Fibroblast of lung (primary cell): ENCODE measurements at places on chromosomes 7 and 10. TPM values are rescaled to one million over a fixed set of nuclear protein-coding genes. Genes with fewer than 3 reads are reported as not detected.

TMEM213 gene
- not detected in 2 replicates for total RNA-seq

TRIM74 gene
- total RNA-seq: not detected in 2 replicates

LRRD1 gene
- total RNA-seq: under 0.01 and 0.17 TPM in 2 replicates

TMEM176B gene
- 26.8 and 95.3 TPM in 2 replicates for total RNA-seq

LIPK gene
- not detected in 2 replicates for total RNA-seq

EVX1 gene
- total RNA-seq: not detected in 2 replicates

EMX2 gene
- total RNA-seq: not detected in 2 replicates

EPDR1 gene
- 43.4 and 59.6 TPM in 2 replicates for total RNA-seq

ITGB1 gene
- total RNA-seq: 2,456 and 2,693 TPM in 2 replicates

GIMAP7 gene
- not detected in 2 replicates for total RNA-seq

DNA sequence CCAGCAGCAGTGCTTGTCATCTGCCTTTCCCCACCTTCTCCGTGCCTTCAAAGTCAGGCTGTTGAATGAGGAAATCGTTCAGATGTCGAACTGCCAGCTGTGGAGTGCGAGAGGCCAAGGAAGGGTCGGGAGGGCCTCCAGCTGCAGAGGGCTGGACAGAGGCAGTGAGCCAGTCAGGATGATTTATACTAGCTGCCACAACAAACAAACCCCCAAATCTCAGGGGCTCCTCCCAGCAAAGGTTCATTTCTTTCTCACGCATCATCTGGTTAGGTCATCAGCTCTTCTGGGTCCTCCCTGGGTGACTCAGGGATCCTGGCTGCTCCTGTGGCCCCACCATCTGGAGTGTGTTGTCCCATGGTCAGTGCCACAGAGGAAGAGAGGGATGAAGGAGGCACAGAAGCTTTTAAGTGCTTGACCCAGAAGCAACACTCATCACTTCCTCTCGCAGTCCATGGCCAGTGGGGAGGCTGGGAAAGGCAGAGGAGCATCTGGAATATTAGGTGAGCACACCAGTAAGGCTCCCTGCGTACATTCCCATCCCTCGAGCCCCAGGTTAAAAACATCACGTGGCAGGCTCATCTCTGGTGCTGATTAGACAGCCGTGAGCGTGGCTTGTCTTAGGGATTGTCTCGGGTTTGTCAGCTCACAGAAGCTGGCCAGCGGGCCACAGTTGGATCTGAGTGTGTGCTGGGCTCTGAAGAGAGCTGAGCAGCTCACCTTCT, 140.7 kb downstream of the RGS10 start:
- H3K27me3 ChIP-seq: no peaks in the 10 kb centered on the region
- H3K36me3 ChIP-seq: peaks cover 11% of the 10 kb centered on the region
- peak overlapping the region; percentile 89 for H3K27ac ChIP-seq
- DNase-seq: peak; percentile 99

DNA sequence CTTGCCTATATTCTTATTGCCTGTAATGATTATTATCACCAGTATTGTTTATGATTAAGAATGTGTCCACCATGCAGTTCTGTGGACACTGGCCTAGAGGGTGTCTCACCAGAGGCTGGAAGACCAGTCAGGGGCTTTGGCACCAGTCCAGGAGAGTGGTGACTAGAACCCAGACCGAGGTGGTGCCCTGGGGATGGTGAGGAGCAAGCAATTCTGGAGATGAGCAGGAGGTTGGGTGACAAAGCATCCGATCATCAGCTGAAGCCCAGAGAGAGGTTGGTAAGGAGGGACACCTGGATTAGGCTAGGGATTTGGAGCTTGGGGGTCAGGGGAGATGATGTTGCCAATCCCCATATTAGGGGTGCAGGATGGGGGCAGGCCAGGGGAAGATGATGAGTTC, 124.4 kb downstream of the EMX2 start:
- no peak for DNase-seq
- no peaks in the 10 kb centered on the region for H3K36me3 ChIP-seq
- no peak overlapping the region for H3K27ac ChIP-seq
- no peak overlapping the region for H3K4me3 ChIP-seq
- no peaks in the 10 kb centered on the region for H3K27me3 ChIP-seq

DNA sequence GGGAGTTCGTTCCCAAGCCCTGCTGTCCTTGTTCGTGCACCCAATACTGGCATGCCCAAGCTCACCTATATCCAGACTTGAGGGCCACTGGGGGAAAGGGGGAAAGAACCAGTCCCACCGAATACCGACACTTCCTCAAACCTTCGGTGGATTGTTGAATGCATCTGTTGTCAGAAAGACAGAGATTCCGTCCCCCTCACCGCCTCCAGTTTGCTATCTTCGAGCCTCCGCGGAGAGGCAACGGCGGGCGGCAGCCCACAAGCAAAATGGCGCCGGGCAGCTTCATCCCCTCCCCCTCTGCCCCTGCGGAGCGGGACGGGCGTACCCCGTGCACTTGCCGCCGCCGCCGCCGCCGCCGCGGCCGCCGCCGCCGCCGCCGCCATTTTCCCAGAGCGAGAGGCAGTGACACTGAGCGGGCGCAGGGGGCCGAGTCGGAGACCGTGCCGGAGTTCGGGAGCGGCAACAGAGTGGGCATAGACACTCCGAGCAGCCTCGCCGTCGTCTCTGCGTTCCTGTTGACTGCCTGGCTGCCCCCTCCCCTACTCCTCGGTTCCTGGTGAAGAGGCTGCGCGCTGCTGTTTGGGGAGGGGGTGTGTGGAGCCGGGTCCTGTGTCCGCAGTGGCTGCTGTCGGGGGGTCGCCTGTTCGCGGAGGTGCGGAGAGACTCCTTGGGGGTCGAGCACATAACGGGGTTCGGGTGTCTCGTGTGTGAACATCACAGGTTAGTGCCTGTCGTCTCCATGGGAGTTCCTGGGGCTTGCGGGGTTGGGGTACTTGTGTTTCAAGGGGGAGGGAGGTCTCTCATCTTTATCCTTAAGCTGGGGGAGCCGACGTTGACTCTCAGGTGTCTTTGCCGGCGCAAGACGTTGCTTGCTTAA, at the start of gene KMT2E:
Gene KMT2E (plus strand): TSS at position 390 of the 877 bp plus-strand sequence. CDS start 26,748 bp downstream, outside the sequence.
- H3K27ac ChIP-seq: peak within 1 kb of the TSS; percentile 100
- H3K4me3 ChIP-seq: peak within 1 kb of the TSS; percentile 100
- no peaks in the 10 kb centered on the region for H3K27me3 ChIP-seq
- H3K36me3 ChIP-seq: no peaks in the 10 kb centered on the region

GRCh38 chr10:114026189-114027040, 17.3 kb upstream of the ADRB1 start:
- H3K27ac ChIP-seq: no peak overlapping the region
- H3K4me1 ChIP-seq: no peaks in the 10 kb centered on the region
- no peaks in the 10 kb centered on the region for H3K36me3 ChIP-seq
- no peaks in the 10 kb centered on the region for H3K27me3 ChIP-seq
- no peak overlapping the region for H3K4me3 ChIP-seq

DNA sequence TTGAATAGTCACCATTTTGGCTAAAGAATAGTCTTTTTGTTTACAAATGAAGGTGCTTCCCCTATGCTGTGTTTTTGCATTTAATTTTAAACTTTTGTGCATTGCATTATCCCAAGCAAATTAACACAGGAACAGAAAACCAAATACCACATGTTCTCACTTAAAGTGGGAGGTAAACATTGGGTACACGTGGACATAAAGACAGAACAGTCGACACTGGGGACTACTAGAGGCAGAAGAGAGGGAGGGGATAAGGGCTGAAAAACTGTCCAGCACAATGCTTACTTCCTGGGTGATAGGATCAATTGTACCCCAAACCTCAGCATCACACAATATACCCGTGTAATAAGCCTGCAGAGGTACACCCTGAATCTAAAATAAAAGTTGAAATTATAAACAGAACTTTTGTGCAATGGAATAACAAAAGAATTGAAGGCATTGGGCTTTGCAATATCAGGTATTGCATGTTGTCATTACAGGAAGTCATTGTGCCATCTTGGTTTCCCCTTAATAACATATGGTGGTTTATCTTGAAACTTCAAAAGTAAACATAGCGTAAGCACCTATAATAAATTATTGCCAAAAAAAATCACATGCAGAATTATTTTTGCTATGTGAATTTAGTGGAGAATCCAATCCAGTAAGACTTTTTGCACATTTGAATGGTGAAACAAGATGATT, 16.1 kb downstream of the ADD3 start:
- H3K27me3 ChIP-seq: no peaks in the 10 kb centered on the region
- DNase-seq: no peak
- no peaks in the 10 kb centered on the region for H3K4me1 ChIP-seq
- H3K27ac ChIP-seq: no peak overlapping the region

DNA sequence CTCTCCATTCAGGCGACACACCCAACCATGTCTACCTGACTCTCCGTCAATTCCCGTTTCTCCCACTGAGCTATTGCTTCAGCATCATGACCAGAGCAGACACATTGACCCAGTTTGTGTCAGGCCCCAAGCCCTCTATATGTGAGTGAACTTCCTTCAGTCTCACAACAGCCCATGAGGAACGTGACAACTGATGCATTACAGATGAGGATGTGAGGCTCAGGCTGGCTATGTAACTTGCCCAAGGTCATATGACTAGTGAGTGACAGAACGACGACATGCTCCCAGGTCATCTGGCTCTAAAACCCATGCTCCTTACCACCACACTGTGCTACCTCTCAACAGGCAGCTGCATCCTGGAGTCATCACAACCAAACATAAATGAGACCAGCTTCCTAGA, 3.7 kb downstream of the TMEM140 start:
- H3K36me3 ChIP-seq: no peaks in the 10 kb centered on the region
- no peak for DNase-seq
- H3K4me1 ChIP-seq: no peaks in the 10 kb centered on the region

DNA sequence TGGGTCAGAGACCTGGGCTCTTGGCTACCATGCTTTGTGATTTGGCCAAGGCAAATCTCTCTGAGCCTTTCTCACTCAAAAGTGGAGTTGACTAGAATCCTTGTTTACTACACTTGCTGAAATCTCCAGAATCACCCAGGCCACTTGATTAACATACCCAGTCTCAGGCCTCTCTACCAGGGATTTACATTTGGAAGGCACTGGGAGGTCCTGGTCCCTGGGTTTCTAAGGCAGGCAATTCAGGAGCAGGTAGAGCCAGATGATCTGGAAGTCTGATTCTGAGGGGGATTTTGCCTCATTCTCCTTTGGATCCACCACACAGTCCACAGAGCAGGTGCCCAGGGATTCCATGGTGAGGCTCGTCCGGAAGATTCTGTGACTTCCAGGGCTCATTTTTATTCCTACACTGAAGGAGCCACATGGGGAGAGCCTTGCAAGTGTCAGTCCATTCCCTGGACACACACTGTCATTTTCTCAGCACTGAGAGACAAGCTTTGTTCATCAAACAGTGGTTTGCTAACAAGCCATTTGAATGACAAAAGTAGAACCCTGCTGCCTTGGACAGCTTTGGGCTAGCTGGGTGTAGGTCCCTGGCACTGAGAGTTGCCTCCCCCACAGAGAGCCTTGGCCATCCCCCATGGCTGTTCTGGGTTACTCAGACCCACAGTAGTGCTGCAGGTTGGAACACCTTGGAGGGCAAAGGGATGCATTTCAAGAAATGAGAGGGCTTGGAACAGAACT, 74.2 kb downstream of the NOC3L start:
- no peak overlapping the region for H3K4me3 ChIP-seq
- H3K36me3 ChIP-seq: no peaks in the 10 kb centered on the region
- no peak overlapping the region for H3K27ac ChIP-seq
- DNase-seq: no peak

DNA sequence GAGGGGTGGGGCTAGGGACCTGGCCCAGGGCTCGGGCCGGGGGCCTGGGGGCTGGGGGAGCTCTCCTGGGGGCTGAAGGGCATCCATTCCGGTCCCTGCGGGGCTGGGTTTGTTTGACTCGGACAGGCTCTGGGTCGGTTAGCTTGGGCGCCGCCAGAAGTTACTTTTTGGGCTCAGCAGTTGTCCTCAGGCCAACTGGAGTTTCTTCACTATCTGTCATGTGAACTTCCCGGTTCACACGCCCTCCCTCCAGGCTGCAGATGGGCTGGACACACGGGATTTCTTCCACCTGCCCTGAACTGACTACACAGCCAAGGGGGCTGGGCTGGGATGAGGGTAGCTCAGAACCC, 3.8 kb downstream of the SLC4A2 start:
- no peak overlapping the region for H3K4me3 ChIP-seq
- peaks cover 20% of the 10 kb centered on the region for H3K4me1 ChIP-seq
- no peak overlapping the region for H3K27ac ChIP-seq
- H3K27me3 ChIP-seq: no peaks in the 10 kb centered on the region
- H3K36me3 ChIP-seq: peaks cover 23% of the 10 kb centered on the region

- H3K36me3 ChIP-seq: peaks cover 13% of the 10 kb centered on the region
- H3K27me3 ChIP-seq: no peaks in the 10 kb centered on the region
- H3K4me1 ChIP-seq: peaks cover 6% of the 10 kb centered on the region
- H3K4me3 ChIP-seq: no peak overlapping the region
- no peak overlapping the region for H3K27ac ChIP-seq
Observed at GRCh38 chr7:100865372-100865911, 1.7 kb upstream of the TRIP6 start.
